ENCODE measurements at places on chromosomes 11 and 22. TPM values are rescaled to one million over a fixed set of nuclear protein-coding genes. Genes with fewer than 3 reads are reported as not detected.
A peak's percentile ranks its signal among the peaks of the same experiment; 100 is the strongest.

GRCh38 chr22:47307326-47307725, 544.9 kb downstream of the TBC1D22A start:
- peak; percentile 57 for DNase-seq

GRCh38 chr11:41872426-41872825, 413.0 kb upstream of the LRRC4C start:
- DNase-seq: no peak

Gene BATF2
- total RNA-seq: 2.1 TPM

DNA sequence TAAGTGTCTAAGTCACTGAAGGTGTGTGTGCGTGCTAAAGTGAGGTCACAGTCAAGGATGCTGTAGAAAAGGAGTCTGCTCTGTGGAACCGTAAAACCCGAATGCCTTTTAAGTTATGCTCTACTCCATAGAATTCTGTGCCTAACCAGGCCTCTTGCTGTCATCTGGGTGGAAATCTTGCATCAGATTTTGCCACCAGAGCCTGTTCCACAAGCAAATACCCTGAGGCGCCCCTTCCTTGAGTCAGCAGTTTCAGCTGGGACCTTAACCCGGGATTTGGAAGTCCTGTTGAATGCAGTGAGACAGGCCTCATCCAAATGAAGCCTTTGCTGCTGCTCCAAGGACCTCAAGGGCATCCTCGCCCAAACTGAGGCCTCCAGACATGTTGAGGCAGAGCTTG, 109.8 kb downstream of the WNT11 start:
- DNase-seq: no peak

DNA sequence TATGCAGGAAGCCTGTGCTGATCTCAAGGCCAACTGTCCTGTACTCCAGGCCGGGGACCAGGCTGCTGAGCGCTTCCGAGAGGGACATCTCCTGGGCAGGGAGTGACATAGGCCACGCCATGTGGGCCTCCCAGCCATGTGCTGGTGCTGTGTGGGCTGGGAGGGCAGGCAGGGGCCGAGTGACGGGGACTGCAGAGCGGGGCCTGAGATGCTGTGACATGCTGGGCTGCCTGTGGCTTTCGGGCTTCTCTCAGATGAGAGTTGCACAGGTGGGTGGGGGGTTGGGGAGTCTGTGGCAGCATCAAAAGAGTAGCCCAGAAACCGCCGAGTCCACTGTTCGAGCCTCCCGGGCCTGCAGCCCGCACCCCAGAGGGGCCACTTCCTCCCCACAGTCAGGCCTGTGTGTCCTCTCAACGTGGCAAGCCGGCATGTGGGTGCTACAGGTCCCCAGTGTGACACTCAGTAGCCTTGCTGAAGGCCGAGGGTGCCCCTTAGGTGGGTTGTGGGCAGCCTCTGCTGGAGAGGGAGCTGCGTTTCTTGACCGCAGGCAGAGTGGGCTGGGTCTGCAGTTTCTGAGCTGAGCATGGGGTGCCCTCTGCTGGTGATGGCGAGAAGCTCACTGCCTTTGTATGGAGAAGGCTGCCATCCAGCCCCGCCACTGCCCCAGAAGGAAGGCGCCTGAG, 101.2 kb downstream of the BCR start:
- DNase-seq: peak; percentile 94

Measured in mesenteric fat pad (tissue), 1 donor.